ENCODE measurements at places on chromosomes 16 and 17. TPM values are rescaled to one million over a fixed set of nuclear protein-coding genes. Genes with fewer than 3 reads are reported as not detected.
A peak's percentile ranks its signal among the peaks of the same experiment; 100 is the strongest.

The C16orf87 gene
- 8.7 TPM for total RNA-seq

The CD300LF gene
- total RNA-seq: not detected

DNA sequence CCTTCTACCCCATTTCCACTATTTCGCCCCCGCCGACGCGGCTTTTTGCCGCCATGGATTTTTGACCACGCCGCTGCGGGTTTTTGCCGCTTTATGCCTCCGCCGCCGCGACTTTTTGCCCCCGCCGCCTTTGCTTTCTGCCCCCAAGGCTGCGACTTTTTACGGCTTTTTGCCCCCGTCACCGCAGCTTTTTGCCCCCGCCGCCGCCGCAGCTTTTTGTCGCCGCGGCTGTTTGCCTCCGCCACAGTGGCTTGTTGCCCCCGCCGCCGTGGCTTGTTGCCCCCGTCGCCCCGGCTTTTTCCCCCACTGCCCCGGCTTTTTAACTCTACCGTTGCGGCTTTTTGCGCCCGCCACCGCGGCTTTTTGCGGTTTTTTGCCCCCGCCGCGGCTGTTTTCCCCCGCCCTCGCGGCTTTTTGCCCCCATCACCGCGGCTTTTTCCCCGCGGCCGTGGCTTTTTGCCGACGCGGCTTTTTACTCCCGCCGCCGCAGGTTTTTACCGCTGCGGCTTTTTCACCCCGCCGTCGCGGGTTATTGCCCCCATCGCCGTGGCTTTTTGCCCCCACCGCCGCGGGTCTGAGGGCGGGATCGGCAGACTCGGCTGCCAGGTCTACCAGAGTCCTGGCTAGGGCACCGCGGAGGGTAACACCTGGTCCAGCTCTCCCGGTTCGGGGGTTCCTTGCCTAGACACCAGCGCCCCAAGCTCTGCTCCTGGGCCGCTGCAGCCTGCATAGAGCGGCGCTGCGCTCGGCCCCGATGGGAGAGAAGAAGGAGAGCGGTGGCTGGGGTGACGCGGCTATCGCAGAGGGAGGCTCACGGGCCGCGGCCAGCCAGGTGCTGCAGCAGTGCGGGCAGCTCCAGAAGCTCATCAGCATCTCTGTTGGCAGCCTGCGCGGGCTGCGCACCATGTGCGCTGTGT lies 562.7 kb upstream of the WSB1 start:
- H3K27ac ChIP-seq: no peak overlapping the region
- no peaks in the 10 kb centered on the region for H3K27me3 ChIP-seq
- no peaks in the 10 kb centered on the region for H3K36me3 ChIP-seq
- DNase-seq: no peak

The SCGB1C2 gene
- not detected for total RNA-seq

The RPA1 gene
- total RNA-seq: 150 TPM

DNA sequence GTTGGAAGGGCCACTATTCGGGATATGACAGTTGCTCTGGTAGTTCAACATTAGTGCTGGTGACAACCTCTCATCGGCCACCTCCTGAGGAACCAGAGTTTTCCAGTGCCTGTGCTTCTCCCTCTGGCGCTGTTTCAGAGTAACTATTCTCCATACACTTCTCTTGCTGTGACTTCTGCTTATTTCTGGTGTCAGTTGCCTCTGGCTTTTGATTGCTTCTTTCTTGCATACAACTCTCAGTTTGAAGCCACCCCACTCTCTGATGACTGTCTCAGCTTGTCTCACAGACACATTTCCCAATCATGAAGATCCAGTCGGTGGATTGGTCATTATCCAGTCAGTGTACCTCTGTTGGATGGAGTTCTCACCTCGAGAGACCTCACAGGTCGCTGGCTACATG lies 3.4 kb upstream of the TM4SF5 start:
- no peaks in the 10 kb centered on the region for H3K4me1 ChIP-seq
- no peak overlapping the region for H3K4me3 ChIP-seq
- H3K27ac ChIP-seq: no peak overlapping the region

DNA sequence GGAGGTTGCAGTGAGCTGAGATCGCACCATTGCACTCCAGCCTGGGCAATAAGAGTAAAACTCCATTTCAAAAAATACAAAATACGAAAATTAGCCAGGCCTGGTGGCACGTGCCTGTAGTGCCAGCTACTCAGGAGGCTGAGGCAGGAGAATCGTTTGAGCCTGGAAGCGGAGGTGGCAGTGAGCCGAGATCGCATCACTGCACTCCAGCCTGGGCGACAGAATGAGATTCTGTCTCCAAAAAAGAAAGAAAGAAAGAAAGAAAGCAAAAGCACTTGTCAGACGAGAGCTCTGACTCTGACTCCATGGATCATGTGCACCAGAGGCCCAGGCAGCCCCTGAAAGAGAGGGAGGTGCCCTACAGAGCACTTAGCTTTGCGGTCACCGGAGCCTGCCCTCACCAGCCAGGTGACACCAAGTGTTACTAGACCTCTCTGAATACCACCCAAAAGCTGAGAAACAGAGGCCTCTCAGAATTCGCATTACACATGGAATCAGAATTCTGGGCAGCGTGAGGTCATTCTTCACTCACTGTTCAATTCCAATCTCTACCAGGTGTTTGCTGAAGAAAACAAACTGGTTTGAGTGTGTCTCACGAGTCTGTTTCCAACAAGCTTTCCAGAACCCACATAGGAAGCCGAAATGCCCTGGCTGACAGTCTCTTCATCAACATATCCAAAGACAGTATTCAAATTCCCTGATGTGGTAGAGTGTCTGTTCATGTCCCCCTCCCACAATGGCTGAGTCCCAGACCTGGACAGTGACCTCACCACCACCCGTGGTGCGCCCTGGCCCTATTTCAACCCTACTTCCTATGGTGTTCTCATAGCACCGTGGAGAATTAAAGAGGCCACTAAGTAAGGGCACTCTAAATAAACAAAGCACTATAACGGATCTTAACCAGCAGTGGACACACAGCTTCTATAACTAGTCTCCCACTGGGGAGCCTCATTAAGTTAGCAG lies 1.5 kb downstream of the FLCN start:
- H3K4me3 ChIP-seq: peak overlapping the region; percentile 91
- peaks cover 4% of the 10 kb centered on the region for H3K36me3 ChIP-seq
- peaks cover 3% of the 10 kb centered on the region for H3K4me1 ChIP-seq
- H3K27me3 ChIP-seq: no peaks in the 10 kb centered on the region
- no peak for DNase-seq

The CNTNAP1 gene
- total RNA-seq: 20.4 TPM

DNA sequence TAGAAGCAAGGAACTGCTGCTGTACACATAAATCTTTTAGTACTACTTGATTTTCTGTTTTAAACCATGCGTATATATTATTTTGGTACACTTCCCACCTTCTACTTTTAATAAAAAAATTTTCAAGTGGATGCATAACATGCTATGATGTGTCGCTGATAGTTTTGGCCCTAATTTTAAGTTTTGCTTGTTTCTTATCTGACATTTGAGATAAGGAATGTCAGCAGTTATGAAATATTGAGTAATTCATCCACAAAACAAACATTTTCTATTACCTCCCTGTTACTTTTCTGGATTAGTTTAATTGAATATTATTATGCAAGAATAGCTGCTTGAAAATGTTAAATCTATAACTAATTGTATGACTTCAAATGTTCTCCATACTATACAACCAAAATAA lies 35.8 kb downstream of the N4BP1 start:
- no peak overlapping the region for H3K27ac ChIP-seq
- no peaks in the 10 kb centered on the region for H3K27me3 ChIP-seq
- H3K4me3 ChIP-seq: no peak overlapping the region

The GALK1 gene
- total RNA-seq: 35.8 TPM

The ZSCAN10 gene
- total RNA-seq: 0.21 TPM

The FN3K gene
- 34.8 TPM for total RNA-seq

- no peak for DNase-seq
- no peaks in the 10 kb centered on the region for H3K36me3 ChIP-seq
- peak overlapping the region; percentile 87 for H3K4me3 ChIP-seq
- no peaks in the 10 kb centered on the region for H3K27me3 ChIP-seq
These were observed 14.7 kb downstream of the RARA start for GRCh38 chr17:40323391-40324381.
